ENCODE measurements at places on chromosomes 4 and X.

DNA sequence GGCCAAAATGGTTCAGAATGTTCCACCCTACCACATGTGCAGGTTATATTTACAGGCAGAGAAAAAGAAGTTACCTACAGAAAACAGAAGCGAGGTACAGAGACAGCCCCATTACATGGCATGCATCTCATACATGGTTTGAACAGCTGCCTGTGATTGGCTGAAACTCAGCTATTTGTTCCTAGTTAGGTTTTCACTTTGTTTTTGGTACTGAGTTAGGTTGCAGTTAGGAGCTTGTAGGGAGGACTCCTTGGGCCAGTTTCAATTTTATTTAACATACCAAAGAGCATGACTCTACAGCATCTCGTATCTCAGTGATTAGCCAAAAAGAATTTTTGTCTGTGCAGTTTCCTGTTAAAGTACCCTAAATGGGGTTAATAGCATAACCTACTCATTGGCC lies 392.0 kb downstream of the MAPK10 start:
- DNase-seq: no peak

GRCh38 chrX:23317799-23318724 lies 16.6 kb upstream of the PTCHD1 start:
- DNase-seq: no peak

DNA sequence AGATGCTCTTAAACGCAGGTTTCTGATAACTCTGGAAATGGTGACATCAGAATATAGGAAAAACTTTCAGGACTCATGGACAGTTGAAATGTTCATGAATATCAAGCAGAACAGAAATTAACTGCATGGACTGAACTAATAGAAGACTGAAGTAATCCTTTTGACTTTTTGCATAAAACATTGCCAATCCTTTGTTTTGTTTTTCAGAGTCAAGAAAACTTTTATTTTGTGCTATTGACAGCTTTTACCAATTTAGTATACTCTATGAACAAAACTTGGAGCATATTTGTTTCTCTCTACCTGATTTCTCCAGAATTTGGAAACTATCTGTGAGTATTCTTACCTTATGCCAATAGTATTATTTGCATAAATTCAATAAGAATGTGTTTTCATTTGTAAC lies 61.2 kb upstream of the HMX1 start:
- DNase-seq: no peak

DNA sequence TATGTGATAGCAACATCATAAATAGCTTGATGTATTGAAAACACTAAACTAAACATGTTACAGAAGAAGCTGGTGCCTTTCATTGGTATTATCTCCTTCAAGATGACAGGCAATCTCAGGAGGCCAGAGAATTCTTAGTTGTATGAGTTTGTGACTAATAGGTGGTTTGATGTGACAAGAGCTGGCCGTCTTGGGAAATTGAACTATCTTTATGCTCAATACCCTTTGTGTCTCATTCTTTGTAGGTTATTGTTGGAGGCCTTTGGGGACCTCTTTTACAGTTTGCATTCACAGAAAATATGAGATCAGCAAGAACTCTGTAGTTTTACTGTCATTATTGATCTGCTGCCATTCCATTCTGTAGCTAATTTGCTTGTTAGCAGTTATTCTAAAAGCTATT lies 659.2 kb upstream of the PITX2 start:
- DNase-seq: no peak

GRCh38 chr4:24995346-24995919 lies 35.3 kb downstream of the LGI2 start:
- no peak for DNase-seq

- no peak for DNase-seq
Measured at GRCh38 chrX:137563681-137564651, 2.0 kb upstream of the ZIC3 start.
